ENCODE measurements at places on chromosomes 5 and 9. TPM values are rescaled to one million over a fixed set of nuclear protein-coding genes. Genes with fewer than 3 reads are reported as not detected.

Gene PDLIM4
- total RNA-seq, result 47.8 TPM

Gene CAPSL
- total RNA-seq, result not detected

Gene PPP2R2B
- not detected for total RNA-seq

Gene INSL4
- not detected for total RNA-seq

Gene TMEM215
- not detected for total RNA-seq

Gene CPLANE1
- total RNA-seq, result 31.4 TPM

Gene SERF1A
- total RNA-seq, result 16.7 TPM

Gene LAMC3
- 0.68 TPM for total RNA-seq

Gene SLC24A2
- total RNA-seq, result not detected

Gene SLC6A18
- not detected for total RNA-seq

Gene SPATA31E1
- total RNA-seq, result not detected

Gene ZNF483
- total RNA-seq, result 6.3 TPM

Gene PCDHGB4
- 10.8 TPM for total RNA-seq

Gene DDX4
- not detected for total RNA-seq

Gene SNCAIP
- total RNA-seq, result 4.2 TPM

Gene PCDHGB6
- 71.5 TPM for total RNA-seq

Gene ADAMTSL1
- total RNA-seq, result 1.5 TPM

Gene FOXI1
- not detected for total RNA-seq

Gene SLC22A4
- total RNA-seq, result 1.4 TPM

Gene PCDHB2
- total RNA-seq, result 92.7 TPM

Gene RASGRF2
- total RNA-seq, result 0.05 TPM

Gene TMEM8B
- total RNA-seq, result 29.9 TPM

Gene RNF183
- not detected for total RNA-seq

Gene EIF4E1B
- total RNA-seq, result not detected

Gene OR1J2
- not detected for total RNA-seq

Gene LPAR1
- 120 TPM for total RNA-seq

Gene HMMR
- 5.5 TPM for total RNA-seq

Gene SLC46A2
- total RNA-seq, result not detected

Gene SLC36A3
- not detected for total RNA-seq

Gene FOXD4L5
- 0.16 TPM for total RNA-seq

Gene OTULINL
- 1.3 TPM for total RNA-seq

Gene PDE8B
- 2.5 TPM for total RNA-seq

Gene CNTNAP3
- total RNA-seq, result 30.4 TPM

Gene ZDHHC11
- 4.4 TPM for total RNA-seq

Gene CSF1R
- total RNA-seq, result 1.2 TPM

Gene IFNA1
- not detected for total RNA-seq

Gene GHR
- total RNA-seq, result 2.7 TPM

Gene IL33
- not detected for total RNA-seq

Gene PITX1
- not detected for total RNA-seq

Gene SCAMP1
- total RNA-seq, result 50.9 TPM

Gene PCA3
- total RNA-seq, result not detected

Measured in osteocyte (in vitro differentiated cells).